ENCODE measurements at places on chromosomes 16 and 17.

DNA sequence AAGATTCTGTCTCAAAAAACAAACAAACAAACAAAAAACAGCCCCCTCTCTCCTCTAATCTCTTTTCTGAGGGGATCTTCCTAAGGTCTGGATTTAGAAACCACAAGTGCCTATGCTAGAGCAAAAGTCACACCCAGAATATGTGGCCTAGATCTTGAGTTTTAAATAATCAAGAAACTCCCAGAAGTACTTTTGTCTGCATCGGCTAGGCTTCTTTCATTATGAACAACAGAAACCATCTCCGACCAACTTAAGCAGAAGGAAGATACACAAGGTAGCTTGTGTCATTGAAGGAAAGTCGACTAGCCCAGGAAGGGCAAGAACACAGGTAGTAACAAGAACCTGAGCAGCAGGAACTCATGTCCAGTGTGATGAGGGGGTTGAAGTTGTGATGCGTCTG is 73.9 kb upstream of the KIFC3 start:
- H3K27me3 ChIP-seq: no peaks in the 10 kb centered on the region
- no peaks in the 10 kb centered on the region for H3K36me3 ChIP-seq
- H3K27ac ChIP-seq: no peak overlapping the region

DNA sequence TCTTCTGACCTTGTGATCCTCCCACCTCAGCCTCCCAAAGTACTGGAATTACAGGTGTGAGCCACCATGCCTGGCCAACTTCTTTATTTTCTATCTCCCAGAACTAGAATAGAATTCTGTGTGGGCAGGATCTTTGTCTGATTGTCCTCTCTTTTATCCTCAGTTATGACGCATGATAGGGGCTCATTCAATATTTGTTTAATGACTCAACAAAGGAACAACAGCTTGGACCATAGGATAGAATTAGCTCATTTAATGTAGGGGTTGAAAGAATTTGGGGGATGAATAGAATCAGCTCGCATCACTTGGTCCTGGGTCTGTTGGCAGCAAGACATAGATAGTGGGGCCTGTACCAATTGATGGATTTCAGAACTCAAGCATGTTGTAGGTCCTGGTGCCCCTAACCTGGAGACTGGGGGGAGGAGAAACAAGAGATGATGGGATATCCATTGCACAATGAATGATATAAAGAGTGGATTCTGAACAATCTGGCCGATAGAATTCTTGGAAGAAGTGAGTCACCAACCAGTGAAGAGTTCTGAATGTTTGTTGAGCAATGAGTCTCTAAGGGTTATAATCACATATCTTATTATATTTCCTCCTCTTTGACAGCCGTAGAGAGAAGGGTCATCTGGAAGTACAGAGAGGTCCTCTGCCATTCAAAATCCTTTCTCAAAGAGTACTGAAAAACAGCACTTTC is 250.2 kb downstream of the HS3ST4 start:
- no peak overlapping the region for H3K27ac ChIP-seq
- no peaks in the 10 kb centered on the region for H3K36me3 ChIP-seq
- no peak for DNase-seq
- no peak overlapping the region for H3K4me3 ChIP-seq

- peaks cover 17% of the 10 kb centered on the region for H3K36me3 ChIP-seq
- DNase-seq: no peak
- no peaks in the 10 kb centered on the region for H3K27me3 ChIP-seq
- H3K27ac ChIP-seq: peak overlapping the region; percentile 75
Measured at GRCh38 chr17:75486951-75487350, 28.4 kb downstream of the CASKIN2 start.

DNA sequence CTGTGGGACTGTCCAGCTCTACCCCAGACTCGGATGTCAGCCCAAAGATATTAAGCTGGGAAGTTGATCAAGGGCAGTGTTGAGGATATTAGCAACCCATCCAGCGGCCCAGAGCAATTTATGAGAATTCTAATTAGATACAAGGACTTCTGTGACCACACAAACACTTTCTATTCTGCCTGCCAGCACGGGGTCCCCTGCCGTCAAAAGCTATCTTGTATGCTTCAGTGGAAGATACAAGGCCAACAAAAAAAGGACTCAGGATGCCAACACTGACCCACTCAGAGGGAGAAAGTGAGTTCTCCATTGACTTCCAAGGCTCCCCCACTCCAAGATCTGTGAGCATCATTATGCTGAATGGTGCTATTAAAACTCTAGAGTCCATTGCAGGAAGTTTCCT is 390.7 kb downstream of the GRIN2A start:
- H3K4me3 ChIP-seq: no peak overlapping the region
- H3K27ac ChIP-seq: no peak overlapping the region
- H3K4me1 ChIP-seq: no peaks in the 10 kb centered on the region
- H3K36me3 ChIP-seq: no peaks in the 10 kb centered on the region

- peaks cover 18% of the 10 kb centered on the region for H3K4me1 ChIP-seq
- H3K36me3 ChIP-seq: peaks cover 21% of the 10 kb centered on the region
- no peak overlapping the region for H3K27ac ChIP-seq
- H3K27me3 ChIP-seq: no peaks in the 10 kb centered on the region
Measured at GRCh38 chr17:44323359-44324091, 1.1 kb downstream of the SLC25A39 start.

DNA sequence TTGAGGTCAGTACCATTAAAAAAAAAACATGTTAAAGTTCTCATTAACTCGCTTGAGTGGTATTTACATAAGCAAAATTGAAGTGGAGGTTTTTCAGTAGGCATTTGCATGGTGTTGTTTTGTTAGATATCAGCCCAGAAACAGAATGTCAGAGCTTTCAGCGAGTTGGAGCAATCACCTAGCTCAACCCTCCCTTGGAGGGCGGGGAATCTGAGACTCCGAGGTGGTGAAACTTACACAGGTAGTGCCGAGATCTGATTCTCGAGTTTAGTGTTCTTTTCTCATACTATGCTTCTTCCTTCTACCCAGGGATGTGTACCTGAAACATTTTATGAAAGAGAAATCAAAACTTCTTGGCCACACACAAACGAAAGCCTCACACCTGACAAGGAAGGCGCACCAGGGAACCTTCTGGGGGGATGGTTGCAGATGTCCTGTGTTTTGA is 6.6 kb downstream of the SEC14L1 start:
- peak; percentile 49 for DNase-seq
- peaks cover 46% of the 10 kb centered on the region for H3K4me1 ChIP-seq
- no peaks in the 10 kb centered on the region for H3K27me3 ChIP-seq
- H3K27ac ChIP-seq: peak overlapping the region; percentile 56

GRCh38 chr17:859824-860195 is 77.7 kb downstream of the MRM3 start:
- H3K36me3 ChIP-seq: no peaks in the 10 kb centered on the region
- H3K27me3 ChIP-seq: no peaks in the 10 kb centered on the region
- H3K4me3 ChIP-seq: no peak overlapping the region
- no peaks in the 10 kb centered on the region for H3K4me1 ChIP-seq
- H3K27ac ChIP-seq: no peak overlapping the region

DNA sequence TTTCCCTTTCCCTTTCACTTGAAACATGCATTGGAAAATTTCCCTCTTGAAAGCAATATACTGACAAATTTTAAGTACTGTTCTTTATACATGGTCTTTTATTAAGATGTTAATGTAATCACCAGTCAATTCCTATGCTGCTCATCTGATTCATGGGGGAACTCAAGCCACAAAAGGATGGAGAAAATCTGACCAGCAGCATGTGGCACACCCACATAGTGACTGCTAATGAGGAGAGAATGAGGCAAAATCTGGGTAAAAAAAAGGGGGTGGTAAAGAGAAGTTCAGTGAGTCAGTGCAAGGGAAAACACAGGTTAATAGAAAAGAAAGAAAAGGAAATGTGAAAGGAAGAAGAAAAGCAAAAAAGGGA is 11.3 kb downstream of the RFFL start:
- DNase-seq: no peak
- H3K4me3 ChIP-seq: peak overlapping the region; percentile 75
- H3K36me3 ChIP-seq: peaks cover 10% of the 10 kb centered on the region

DNA sequence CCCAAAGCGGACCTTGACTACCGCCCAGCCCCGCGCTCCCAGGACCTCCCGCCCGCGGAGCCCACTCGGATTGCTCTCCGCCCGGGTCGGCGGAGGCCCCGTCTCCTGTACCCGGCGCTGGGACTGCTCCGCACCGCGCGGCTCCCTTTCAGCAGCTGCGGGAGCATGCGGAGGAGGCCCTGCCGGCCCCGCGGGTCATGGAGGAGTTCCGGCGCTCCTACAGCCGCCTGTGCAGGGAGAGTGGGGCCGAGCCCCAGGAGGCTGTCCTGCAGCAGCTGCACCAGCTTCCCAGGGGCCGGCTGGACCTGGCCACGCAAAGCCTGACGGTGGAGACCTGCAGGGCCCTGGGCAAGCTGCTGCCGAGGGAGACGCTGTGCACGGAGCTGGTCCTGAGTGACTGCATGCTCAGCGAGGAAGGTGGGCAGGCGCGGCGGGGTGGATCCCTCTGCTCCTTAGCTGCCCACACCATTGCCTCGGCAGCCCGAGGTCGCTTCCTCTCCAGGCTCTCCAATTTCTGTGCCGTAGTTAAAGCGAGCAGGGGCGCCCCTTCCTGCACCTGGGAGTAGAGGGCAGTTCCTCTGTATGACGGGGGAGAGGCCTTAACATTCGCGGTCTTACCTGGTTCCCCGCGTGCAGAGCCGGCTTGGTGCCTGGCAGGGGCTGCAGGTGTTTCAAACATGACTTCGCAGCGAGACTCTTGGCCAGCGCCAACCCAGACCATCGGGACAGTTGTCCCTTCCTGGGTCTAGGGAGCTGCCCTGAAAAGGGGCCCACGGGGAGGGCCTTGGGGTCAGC is 539 bp downstream of the LRRC45 start:
- H3K27me3 ChIP-seq: no peaks in the 10 kb centered on the region
- no peak for DNase-seq
- H3K36me3 ChIP-seq: no peaks in the 10 kb centered on the region
- peaks cover 31% of the 10 kb centered on the region for H3K4me1 ChIP-seq
- H3K4me3 ChIP-seq: peak overlapping the region; percentile 32
- no peak overlapping the region for H3K27ac ChIP-seq

GRCh38 chr17:35665662-35666061 is 65.8 kb upstream of the RASL10B start:
- H3K36me3 ChIP-seq: peaks cover 66% of the 10 kb centered on the region
- H3K27ac ChIP-seq: no peak overlapping the region
- no peak overlapping the region for H3K4me3 ChIP-seq
- H3K27me3 ChIP-seq: no peaks in the 10 kb centered on the region
- DNase-seq: no peak
- H3K4me1 ChIP-seq: no peaks in the 10 kb centered on the region

DNA sequence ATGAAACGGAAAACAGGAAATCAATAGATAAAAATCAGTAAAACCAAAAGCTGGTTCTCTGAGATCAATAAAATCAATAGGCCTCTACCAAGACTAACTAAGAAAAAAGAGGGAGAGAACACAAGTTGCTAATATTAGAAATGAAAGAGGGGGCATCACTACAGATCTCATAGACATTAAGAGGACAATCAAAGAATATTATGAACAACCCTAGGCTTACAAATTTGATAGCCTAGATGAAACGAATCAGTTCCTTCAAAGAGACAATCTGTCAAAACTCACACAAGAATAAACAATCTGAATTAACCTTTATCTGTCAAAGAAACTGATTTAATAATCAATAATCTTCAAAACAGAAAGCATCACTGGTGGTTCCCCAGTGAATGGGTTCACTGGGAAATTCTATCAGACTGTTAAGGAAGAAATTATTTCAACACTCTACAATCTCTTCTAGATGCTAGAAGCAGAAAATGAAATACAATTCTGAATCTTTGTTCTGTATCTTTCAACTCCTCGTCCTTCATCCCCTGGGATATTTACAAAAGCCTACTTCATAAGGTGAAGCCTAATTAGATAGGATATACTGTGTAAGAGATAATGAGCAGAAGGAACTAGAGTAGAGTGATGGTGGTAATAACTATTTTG is 4.4 kb downstream of the ABCA9 start:
- H3K4me1 ChIP-seq: no peaks in the 10 kb centered on the region
- no peaks in the 10 kb centered on the region for H3K36me3 ChIP-seq
- H3K27me3 ChIP-seq: no peaks in the 10 kb centered on the region
- no peak for DNase-seq

- H3K36me3 ChIP-seq: no peaks in the 10 kb centered on the region
- no peaks in the 10 kb centered on the region for H3K27me3 ChIP-seq
- H3K27ac ChIP-seq: no peak overlapping the region
- no peak overlapping the region for H3K4me3 ChIP-seq
- H3K4me1 ChIP-seq: no peaks in the 10 kb centered on the region
Measured at GRCh38 chr17:12900474-12900873, 111.2 kb downstream of the ARHGAP44 start.

- no peaks in the 10 kb centered on the region for H3K4me1 ChIP-seq
- H3K27ac ChIP-seq: no peak overlapping the region
- no peaks in the 10 kb centered on the region for H3K36me3 ChIP-seq
- peaks cover 6% of the 10 kb centered on the region for H3K27me3 ChIP-seq
- H3K4me3 ChIP-seq: no peak overlapping the region
Measured at GRCh38 chr17:48565022-48565554, 13.1 kb downstream of the HOXB4 start.

- H3K4me3 ChIP-seq: no peak overlapping the region
- H3K27me3 ChIP-seq: peaks cover 8% of the 10 kb centered on the region
- H3K36me3 ChIP-seq: no peaks in the 10 kb centered on the region
Measured at GRCh38 chr17:38616361-38616760, 10.6 kb upstream of the SRCIN1 start.

DNA sequence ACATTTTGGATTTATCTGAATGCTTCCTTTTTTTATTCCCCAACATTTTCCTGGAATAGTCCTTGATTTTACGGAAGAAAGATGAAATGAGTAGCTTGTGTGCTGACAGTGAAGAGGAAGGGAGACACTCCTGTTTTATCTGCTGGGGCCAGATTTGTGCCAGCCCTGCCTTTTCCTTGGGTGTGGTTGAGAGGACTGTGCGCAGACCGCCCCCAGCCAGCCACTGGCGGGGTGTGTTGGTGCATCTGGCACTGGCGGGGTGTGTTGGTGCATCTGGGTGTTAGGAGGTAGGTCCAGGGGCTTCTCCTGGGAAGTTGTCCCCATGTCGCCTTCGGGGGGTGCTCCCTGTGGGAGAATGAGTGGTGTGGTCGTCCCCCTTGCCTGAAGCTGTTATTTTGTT is 39.5 kb downstream of the RAP1GAP2 start:
- no peak overlapping the region for H3K4me3 ChIP-seq
- H3K4me1 ChIP-seq: peaks cover 5% of the 10 kb centered on the region
- no peak overlapping the region for H3K27ac ChIP-seq
- H3K36me3 ChIP-seq: peaks cover 11% of the 10 kb centered on the region
- no peaks in the 10 kb centered on the region for H3K27me3 ChIP-seq

- H3K4me3 ChIP-seq: peak overlapping the region; percentile 82
- H3K36me3 ChIP-seq: no peaks in the 10 kb centered on the region
- no peaks in the 10 kb centered on the region for H3K27me3 ChIP-seq
Measured at GRCh38 chr17:14198013-14198412, 38.6 kb downstream of the CDRT15 start.

DNA sequence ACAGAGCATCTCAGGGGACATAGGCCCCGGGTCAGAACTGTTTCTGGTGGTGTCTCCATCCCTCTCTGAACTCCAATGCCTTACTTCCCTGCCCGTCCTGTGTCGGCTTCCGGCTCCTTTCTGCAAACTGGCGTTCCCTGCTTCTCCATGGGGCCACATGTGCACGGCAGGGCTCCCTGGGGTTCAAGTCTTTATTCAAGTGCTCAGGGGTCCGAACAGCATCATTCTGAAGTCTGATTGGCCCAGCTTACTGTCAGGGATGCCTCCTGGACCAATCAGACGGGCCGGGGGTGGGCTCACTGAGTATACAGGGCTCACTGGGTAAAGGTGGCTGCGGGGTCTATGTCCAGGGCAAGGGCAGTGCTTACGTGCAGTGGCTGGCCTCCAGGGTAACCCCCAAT is 17.1 kb downstream of the C16orf82 start:
- no peak overlapping the region for H3K4me3 ChIP-seq
- H3K4me1 ChIP-seq: no peaks in the 10 kb centered on the region
- H3K36me3 ChIP-seq: no peaks in the 10 kb centered on the region
- H3K27ac ChIP-seq: no peak overlapping the region

Data from CD4-positive, CD25-positive, alpha-beta regulatory T cell (primary cell).